CD4-positive, alpha-beta T cell treated with Interleukin-6 for 4 hours (primary cell): ENCODE measurements at places on chromosomes 1 and 21.
A peak's percentile ranks its signal among the peaks of the same experiment; 100 is the strongest.

DNA sequence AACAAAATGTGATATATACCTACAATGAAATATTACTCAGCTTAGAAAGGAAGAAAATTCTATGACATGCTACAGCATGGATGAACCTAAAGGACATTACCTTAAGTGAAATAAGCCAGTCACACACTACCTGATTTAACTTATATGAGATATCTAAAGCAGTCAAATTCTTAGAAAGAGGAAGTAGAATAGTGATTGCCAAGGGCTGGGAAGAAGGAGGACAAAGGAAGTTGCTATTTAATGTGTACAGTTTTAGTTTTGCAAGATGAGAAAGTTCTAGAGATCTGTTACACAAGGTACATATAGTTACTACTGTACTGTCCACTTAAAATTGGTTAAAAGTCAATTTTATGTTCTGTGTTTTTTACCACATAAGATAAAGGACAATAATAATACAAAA lies 87.5 kb upstream of the KCTD3 start:
- DNase-seq, result no peak

DNA sequence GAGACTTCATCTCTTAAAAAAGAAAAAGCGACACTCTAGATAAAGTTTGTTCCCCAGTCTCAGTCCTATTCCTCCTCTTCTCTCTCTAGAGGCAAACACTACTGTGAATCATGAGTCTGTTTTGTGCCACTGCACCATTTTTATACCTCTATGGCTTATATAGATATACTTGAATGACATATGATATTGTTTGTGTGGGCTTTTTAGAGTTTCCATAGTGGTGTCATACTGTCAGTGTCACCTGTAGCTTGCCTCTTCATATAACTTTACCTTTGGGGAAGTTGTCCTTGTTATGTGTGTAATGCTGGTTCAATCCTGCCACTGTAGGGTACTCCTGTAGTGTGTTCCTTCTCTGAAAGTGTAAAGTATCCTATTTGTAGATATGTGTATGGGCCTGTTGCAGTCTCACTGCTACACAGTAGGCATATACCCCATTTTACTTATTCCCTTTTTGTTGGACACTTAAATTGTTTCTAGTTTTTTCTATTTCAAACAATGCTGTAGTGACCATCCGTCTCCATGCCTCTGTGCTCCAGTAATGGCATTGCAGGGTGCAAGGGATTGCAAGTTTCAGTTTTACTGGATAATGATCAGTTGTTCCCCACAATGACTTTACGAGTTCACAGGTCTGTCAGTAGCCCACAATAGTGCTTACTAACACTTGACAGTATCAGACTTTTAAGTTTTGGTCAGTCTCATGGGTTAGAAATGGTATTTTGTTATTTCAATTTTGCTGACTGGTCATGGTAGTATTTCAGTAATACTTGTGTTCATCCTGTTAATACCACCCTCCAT lies 2.7 kb downstream of the PRMT2 start:
- no peak for DNase-seq

DNA sequence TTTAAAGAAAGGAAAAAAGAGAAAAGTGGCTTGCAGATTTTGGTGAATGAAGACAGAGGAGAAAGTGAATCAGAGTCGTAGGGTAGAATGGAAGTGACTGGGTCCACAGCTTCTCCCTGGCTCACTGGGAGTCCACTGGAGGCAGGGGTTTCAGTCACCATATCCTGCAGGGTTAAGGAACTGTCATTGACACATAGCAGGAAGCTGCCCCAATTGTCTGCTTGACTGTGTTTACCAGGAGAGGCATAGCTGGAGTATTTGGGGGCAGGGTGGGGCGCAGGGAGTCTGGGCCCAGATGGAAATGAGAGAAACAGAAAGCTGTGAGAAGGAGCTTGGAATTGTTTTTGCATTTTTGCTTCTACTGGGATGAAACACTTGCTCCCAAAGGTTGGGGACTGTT lies 228.8 kb upstream of the CSF3R start:
- DNase-seq, result no peak

DNA sequence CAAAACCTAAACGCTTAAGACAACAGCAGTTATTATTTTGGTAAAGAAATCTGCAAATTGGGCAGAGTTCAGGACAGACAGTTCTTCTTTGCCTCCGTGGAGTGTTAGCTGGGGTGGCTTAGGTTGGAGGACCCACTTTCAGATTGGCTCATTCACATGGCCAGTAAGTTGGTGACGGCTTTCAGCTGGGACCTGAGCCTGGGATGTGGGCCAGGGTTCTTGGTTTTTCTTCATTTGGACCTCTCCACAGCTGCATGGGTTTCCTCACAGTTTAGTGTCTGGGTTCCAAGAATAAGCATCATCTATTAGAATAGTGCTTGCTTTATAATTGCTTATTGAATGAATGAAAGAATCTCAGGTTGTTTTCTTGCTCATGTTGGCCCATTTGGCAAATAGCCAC lies 72.2 kb downstream of the ATF6 start:
- DNase-seq, result no peak

DNA sequence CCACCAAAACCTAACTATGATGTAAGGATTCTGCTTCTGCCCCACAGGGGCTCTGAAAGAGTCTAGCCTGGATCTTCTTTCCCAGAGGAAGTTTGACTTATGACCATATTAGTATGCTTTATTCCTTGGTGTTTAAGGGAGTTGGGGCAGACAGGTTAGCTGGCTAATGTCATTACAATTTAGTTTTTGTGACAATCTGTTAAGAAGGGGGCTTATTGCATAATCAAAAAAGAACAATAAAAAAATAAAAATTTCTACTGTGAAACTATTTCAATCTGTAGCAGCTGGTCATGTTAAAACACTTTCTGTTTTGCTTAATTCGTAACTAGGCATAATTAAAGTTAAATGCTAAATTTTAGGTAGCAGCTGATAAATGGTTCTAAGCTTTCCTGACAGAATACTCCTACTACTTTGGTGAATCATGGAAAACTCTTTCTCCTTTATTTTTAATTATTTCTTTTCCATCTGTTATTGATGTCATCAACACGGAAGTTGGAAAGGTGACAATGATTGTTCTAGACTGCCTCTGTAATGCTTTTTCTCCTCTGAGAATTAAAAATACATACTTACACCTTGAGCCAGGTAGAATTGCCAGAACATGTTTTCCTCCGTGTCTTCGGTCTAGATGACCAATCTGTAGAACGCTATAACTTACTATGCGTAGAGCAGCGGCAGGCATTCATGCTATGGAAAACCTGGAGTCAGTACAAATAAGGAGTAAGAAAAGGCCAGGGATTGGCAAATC lies 18.6 kb downstream of the DYRK3 start:
- DNase-seq, result no peak

- no peak for DNase-seq
Measured at GRCh38 chr1:29640428-29640785, 404.1 kb downstream of the PTPRU start.

DNA sequence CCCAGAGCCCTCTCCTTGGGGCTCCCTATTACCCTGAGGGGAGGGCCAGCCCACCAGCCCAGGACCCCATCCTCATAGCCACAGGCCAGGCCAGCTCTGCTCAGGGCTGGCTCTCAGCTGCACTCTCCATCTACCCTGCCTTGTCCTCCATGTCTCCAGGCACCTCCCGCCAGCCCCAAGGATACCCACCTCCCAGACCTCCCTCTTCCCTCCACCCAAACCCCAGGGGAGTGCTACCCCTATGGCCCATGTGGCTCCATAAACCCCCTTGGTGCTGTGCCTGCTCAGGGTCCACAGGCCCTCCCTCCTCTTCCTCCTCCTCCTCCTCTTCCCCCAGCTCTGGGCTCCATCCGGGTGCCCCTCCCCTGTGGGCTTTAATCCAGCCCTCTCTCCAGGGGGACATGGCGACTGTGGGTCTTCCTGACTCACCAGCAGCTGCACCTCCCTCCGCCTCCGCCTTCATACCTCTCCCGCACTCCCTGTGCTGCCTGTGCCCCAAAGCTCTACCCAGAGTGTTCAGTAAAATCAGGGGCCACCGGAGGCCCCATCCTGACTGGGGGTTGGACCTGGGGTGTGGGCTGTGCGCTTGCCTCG lies 9.1 kb downstream of the YBEY start:
- DNase-seq, result no peak

DNA sequence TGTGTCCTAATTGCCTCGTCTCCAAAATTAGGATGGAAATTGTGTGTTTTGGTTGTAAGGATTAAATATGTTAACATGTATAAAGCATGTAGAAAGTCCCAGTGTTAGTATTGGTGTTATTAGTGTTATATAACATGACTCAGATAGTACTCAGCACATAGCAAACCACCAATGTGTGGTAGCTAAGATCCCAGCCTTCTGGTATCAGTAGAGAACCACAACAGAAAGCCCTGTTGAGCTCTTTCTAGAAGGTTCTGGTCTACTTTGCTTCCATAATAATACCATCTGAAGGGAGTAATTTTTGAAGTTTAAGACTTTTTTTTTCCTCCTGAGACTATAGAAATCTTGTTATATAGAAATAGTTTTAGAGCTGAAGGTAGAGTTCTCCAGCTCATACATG lies 259.3 kb upstream of the SGIP1 start:
- peak; percentile 25 for DNase-seq

DNA sequence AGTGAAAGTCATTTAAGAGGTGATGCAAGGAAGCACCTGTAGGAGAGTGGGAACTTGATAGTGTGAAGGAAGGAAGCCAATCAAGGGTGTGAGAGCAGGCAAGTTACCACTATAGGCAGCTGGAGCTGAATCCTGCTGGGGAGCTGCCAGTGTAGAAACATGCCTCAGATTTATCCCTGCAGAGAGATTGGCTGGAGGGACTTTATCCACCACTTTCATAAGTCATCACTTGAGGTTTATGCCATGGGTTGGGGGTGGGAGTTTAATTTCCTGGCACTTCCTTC lies 443.6 kb downstream of the PLPP3 start:
- no peak for DNase-seq

- DNase-seq, result no peak
Measured at GRCh38 chr1:158000507-158000906, 7.1 kb downstream of the KIRREL1 start.

DNA sequence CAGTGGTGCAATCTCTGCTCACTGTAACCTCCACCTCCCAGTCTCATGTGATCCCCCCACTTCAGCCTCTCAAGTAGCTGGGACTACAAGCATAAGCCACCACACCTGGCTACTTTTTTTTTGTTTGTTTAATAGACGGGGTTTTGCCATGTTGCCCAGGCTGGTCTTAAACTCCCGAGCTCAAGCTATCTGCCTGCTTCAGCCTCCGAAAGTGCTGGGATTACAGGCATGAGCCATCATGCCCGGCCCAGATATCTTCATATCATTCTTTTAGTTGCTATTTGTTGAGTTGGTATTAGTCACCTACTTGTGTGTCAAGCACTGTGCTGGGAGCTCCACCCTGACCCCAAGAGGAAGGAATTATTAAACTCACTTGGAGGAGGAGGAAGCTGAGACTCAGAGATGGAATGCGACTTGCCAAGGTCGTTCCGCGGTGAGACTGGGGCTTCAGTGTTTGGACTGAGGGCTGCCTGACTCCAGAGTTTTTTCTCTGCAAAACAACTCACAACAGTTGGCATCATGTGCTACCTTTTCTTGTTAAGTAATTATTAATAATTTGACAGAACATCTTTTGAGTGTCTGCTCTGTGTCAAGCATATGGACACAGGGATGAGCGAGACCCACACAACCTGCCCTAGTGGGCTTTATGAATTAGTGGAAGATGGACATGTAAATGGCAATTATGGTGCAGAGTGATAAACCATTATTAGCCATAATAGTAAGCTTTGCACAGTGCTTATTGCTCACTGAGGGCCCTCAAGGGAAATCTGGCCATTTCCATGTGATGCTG lies 132.0 kb downstream of the FOXD2 start:
- no peak for DNase-seq

- no peak for DNase-seq
Measured at GRCh38 chr1:8077602-8078001, 51.5 kb upstream of the ERRFI1 start.
